ENCODE measurements at places on chromosomes 1 and 21. TPM values are rescaled to one million over a fixed set of nuclear protein-coding genes. Genes with fewer than 3 reads are reported as not detected.

NFYC gene
- total RNA-seq, result 23.1 TPM

ANKRD45 gene
- 0.82 TPM for total RNA-seq

TNNI3K gene
- not detected for total RNA-seq

NOTCH2 gene
- 143 TPM for total RNA-seq

ARMH1 gene
- total RNA-seq, result 1.7 TPM

- no peak for DNase-seq
Measured at GRCh38 chr1:41749991-41750745, 168.6 kb downstream of the HIVEP3 start.

DNA sequence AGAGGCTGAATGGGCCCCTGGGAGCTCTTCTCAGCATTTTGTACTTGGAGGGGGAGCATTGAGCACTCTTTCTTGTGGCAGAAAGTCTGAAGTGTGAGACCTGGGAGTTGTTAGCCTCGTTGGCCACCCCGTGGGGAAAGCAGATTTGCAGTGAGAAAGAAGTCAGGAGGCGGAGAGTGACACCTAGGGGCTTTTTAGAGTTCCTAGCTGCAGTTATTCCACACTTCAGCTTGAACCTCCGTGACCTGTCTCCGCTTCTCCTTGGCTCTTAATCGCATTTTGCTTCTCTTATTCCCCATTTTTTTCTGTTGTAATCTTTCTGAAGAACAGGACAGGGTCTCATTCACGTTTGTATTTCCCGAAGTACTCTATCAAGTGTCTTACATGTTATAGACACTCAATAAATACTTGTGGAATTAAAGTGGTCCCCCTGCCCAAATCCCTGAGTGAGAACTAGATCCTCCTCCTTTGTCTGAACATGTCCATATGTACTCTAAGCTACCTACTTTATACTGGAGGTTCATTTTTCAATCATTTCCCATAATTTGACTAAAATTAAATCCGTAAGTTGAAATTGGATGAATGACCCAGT is 14.5 kb upstream of the C1orf141 start:
- DNase-seq, result peak; percentile 91

DNA sequence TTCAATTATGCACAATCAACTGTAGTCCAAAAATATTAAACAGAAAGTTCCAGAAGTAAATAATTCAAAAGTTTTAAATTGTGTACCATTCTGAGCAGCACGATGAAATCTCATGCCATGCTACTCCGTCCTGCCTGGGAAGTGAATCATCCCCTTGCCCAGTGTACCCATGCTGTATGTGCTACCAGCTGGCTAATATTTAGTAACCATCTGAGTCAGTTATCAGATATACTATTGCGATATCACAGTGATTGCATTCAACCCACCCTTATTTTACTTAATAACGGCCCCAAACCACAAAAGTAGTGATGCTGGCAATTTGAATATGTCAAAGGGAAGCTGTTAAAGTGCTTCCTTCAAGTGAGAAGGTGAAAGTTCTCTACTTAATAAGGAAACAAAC is 56.2 kb downstream of the EVI5 start:
- DNase-seq, result peak; percentile 40

DNA sequence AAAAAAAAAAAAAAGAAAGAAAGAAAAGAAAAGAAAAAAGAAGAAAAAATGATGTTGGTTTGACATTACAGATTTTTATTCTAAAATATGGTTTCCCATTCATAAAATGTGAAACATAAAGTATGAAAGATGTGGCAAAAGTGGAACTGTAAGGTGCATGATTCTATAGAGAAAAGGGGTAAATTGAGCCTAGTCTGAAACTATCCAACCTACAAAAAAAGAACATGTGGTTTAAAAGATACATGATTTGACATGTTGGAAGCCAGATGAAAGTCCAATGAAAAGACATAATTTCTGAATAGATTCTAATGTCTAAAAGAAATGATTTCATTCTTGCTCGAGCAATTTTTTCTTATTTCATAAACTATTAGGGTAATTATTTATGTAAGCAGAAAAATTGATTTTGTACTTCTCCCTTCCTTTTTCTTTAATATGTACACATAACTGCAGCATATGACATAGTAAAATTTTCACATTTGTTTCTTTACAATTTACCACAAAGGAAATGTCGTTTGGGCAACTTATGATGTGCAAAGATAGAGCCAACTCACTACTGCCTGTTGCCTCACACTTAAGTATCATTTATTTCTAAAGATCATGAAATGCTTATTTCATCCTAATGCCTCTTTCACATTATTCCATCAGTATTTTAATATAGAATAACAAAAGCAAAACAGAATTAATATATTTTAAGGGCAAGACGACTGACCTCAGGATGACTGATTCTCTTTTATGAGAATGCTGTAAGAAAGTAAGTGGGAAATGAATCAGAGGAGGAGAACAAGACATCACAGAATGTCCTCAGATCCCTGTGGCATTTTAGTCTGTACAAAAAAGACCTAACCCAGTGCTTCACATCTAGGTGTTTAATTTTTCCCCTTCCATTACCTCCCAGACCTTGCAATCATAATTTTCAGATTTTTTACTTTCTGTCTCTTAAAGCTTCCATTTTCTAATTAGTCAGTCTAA is 165.8 kb upstream of the HMCN1 start:
- no peak for DNase-seq

DNA sequence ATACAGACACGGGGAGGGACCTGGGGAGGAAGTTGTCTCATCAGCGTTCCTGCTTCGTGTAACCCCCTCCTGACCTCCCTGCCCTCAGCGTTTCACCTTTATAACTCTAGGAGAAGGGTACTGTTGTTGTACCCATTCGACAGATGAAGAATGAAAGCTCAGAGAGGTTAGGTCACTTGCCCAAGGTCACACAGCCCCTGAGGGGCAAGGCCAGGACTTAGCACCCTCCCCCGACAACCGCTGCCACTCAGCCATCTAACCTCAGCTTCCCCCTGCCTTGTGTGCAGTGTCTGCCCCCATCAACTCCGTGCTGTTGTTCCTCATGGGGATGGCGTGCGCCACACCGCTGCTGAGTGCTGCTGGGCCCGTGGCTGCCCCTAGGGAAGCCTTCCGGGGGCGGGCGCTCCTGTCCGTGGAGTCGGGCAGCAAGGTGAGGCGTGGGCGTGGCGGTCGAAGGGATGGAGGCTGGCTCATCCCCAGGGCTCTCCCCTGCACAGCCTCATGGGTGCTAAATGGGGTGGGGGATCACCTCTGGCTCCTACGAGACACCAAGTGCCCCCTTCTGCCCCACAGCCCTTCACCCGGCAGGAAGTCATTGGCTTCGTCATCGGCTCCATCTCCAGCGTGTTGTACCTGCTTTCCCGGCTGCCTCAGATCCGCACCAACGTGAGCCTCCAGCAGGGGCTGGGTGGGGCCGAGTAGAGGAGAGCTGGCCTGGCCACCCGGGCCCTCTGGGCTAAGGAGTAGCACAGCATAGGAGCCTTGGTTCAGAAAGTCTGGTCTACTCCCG is 14.0 kb downstream of the SLC66A1 start:
- DNase-seq, result no peak

DNA sequence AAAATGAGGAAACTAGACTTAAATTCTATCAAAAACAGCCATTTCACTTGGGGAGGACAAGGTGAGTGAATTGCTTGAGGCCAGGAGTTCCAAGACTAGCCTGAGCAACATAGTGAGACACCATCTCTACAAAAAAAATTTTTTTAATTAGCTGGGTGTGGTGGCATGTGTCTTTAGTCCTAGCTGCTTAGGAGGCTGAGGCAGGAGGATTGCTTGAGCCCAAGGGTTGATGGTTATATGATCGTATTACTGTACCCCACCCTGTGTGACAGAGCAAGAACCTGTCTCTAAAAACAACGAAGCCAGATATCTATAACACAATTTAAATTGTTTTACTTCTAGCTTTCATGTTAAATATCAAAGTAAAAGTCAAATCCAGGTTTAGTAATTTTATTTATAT is 126.1 kb upstream of the HP1BP3 start:
- DNase-seq, result no peak

- DNase-seq, result no peak
Measured at GRCh38 chr1:176559474-176559873, 96.5 kb downstream of the PAPPA2 start.

DNA sequence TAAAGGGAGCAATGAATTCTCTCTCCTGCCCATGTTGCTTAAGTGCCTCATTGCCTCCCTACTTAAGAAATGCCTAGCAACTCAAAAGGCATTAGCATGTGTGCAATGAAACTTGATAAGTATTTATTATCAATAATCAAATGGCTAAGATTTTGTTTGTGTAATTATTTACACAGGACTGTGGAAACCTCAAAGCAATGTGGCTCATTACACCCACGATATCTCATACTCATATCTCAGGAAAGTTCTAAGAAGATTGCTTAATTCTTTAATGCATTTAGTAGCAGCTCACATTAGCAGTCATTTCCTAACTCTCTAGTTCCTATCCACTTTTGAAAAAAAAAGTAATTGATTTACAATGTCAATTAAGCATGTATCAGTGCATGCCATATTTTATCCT is 253.3 kb downstream of the DUSP10 start:
- no peak for DNase-seq

GRCh38 chr1:198175423-198176170 is 18.8 kb downstream of the NEK7 start:
- peak; percentile 64 for DNase-seq

DNA sequence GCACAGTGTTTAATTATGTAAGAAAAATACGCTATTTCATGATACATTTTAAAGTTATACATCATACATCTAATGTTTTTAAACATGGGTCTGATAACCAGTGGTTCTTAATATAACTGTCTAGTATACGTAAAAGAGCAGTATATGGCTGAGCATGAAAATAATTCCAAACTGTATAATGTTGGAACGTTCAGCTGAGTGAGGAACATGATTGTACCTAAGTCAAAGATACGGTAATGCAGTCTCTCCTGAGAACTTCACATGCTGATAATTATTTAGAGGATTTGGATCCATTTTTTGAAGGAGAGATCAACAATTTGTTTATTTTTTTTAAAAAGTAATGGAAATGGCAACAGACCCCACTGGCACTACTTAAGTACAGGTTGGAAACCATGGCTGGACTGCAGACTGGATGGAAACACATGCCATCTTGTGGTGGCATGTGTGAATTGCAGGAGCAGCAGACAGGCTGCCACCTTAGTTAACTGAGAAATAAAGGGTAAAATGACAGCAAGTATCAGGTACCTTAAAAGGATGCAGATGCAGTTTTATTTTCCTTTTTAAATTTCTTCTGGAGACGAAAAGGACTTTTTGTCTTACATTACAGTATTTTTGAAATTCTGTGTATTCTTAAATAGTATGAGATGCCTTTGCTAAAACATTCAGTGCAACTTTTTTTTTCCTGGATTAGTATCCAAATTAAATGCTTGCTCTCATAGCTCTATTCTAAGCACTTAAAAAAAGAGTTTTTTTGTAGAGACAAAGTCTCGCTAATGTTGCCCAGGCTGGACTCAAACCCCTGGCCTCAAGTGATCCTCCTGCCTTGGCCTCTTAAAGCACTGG is 73.8 kb downstream of the MTR start:
- peak; percentile 71 for DNase-seq

DNA sequence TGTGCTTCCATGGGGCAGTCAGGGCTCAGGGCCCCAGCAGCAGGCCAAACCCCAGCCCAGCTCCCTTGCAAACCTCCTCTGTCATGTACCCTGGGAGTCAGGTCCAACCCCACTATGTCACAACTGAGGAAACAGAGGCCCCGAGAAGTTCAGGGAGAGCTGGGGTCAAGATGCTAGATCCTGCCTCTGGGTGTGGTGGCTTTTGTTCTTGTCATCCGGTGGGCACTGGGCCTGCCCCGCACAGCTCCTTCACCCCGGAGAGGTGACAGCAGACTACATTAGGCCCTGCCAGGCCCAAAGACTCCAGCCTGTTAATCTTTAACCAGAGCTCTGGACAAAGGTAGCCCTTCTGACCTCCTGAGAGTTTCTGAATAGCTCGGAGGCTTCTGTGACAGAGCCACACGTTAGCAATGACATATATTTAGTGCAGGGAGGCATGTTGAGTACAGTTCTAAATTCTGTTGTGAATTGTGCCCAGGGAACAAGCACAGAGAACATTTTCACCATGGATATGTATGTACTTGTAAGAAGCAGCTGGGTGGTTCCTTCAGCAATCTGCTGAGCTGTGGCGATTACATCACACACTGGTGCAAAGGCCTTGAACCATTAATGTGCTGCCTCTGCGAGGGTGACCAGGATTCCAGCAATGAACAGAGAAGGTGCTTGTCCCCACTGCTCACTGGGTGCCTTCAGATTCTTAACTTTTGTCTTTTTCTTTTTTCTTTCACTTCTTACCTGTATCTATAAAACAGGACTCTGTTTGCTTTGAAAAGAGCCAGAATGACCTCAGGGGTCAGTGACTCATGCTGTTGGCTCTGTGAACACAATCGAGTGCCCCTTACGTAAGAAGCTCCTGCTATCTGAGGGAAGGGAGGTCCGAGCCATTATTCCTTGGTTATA is 102.8 kb downstream of the RHOU start:
- peak; percentile 95 for DNase-seq

DNA sequence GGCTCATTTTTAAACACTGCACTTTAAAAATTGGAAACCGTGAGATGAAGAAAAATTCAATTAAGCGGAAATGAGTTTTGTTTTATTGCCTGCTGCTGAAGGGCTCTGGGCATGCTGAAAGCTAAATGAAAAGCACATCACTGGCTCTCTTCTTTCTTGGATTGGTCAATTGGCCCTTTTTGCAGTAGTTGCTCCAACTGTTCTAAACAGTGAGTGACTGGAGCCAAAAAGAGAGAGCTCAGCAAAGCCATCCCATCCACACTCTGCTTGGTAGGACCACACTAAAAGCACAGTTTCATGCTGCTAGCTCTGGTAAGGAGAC is 48.1 kb downstream of the LHX4 start:
- no peak for DNase-seq

GRCh38 chr1:173149887-173150286 is 57.2 kb downstream of the TNFSF4 start:
- peak; percentile 93 for DNase-seq
